Foreskin keratinocyte (primary cell): ENCODE measurements at places on chromosomes 1 and 21. TPM values are rescaled to one million over a fixed set of nuclear protein-coding genes. Genes with fewer than 3 reads are reported as not detected.

The PLPPR5 gene
- 0.11 and 0.20 TPM in 2 replicates for total RNA-seq

GRCh38 chr1:179867493-179868330 lies 9.9 kb downstream of the TOR1AIP2 start:
- peak; percentile 22 for DNase-seq

- no peak for DNase-seq
Measured at GRCh38 chr1:230634384-230634783, 7.9 kb upstream of the COG2 start.

The GPR52 gene
- total RNA-seq: 0.18 and 0.37 TPM in 2 replicates

The OR2L2 gene
- total RNA-seq: not detected in 2 replicates

DNA sequence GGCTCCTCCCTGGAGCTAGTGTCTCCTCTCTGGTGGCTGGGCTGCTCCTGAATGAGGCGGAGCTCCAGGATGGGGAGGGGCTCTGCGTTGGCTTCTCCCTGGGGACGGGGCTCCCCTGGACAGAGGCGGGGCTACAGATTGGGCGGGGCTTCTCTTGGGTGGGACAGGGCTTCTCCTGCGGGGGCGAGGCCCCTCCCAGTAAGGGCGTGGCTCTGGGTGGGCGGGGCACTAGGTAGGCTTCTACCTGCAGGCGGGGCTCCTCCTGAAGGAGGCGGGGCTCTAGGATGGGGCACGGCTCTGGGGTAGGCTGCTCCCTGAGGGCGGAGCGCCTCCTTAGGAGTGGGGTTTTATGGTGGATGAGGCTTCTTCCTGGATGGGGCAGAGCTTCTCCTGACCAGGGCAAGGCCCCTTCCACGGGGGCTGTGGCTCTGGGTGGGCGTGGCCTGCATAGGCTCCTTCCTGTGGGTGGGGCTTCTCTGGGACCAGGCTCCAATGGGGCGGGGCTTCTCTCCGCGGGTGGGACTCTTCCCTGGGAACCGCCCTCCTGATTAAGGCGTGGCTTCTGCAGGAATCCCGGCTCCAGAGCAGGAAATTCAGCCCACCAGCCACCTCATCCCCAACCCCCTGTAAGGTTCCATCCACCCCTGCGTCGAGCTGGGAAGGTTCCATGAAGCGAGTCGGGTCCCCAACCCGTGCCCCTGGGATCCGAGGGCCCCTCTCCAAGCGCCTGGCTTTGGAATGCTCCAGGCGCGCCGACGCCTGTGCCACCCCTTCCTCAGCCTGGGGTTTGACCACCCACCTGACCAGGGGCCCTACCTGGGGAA lies 22.7 kb upstream of the ARF1 start:
- peak; percentile 65 for DNase-seq

- DNase-seq: no peak
Measured at GRCh38 chr1:212255705-212256307, 29.4 kb upstream of the PPP2R5A start.

DNA sequence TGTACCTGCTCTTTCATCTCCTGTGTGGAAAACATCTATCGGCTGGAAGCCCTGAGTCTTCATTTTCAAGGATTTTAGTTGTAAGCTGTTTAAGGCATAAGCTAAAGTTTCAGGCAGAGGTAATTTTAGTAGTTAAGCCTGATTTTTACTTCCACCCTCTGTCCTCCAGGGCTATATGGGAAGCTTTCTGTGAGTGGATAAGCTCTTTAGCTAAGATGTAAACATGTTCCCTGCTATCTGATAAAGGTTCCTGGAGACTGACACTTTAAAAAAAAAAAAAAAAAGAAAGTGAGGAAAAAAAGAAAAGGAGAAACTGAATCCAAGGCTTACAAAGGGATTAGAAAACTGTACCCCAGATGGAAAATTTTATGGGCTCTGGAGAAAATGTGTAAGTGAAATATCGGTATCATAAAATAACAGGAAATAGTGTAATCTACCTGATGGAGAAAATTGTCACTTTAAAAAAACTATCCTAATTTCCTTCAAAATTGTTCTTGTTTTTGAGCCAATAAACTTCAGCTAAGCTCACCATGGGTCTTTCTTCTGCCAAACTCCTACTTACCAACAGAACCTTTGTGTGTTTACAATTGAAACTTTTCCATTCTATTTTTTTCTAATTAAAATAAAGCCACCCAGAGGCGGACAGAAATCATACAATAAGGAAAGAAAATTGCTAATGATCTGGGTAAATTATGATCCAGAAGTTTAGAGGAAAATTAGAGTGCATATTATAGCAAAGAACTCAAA lies 180.5 kb downstream of the TGFB2 start:
- DNase-seq: no peak

The GPR89A gene
- total RNA-seq: 21.8 and 22.0 TPM in 2 replicates

- DNase-seq: no peak
Measured at GRCh38 chr1:163300568-163300967, 21.2 kb upstream of the NUF2 start.

- DNase-seq: peak; percentile 99
Measured at GRCh38 chr1:235999259-235999925, 65.5 kb downstream of the NID1 start.

DNA sequence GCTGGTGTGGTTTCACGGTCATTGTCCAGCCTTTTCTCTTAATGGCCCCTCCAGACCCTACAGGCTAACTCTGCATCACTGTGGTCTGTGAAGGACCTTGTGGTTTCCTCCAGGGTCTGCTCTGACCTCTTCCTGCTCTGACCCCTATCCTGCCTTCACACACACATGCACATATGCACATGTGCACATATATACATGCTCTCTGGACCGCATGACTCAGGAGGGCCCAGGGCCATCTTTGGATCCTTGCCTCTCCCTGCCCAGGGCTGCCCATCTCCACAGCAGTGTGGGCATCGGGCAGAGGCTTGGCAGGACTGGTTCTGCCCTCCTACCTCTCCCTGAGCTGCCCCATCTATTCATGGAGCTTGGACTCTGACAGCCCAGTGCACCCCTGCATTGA lies 510.9 kb downstream of the PTPRU start:
- DNase-seq: no peak

DNA sequence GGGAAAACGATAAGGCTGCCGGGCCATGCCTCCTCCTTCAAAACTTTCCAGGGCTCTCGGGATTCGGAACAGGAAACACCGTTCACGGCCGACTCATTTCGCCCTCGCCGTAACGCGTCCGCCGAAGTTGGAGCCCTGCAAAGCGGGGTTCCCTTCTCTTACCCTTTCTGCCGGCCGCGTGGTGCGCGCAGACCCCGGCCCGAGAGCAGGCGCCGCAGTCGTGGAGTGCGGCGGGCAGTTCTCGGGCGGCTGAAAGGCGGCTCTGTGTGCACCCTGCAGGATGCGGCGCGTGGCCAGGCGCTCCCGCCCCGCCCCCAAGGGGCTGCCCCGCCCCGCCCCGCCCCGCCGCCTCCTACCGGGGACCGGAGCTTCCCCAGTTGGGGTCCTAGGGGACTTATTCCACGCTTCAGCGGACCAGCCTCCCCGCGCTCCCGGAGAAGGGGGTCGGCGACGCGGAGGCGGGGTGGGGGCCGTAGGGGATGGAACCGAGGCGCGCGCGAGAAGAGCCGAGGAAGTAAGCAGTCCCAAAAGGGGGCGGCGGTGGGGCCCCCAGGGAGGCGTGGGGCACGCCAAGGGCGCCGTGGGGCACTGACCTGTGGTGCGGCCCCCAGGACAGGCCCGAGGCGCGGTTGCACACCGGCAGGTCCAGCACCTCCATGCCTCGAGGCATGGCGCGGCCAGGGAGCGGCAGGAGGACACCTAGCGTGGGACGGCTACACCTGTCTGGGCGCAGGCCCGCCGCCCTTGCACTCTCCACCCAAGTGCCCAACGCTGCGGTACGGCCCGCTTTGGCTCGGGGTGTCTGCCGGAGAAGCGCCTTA lies at the start of gene MCOLN2:
TSS of gene MCOLN2 (minus strand) at position 268 of the 821 bp plus-strand sequence. CDS start at position 27, 241 bp downstream.
- DNase-seq: peak; percentile 27

The RASAL2 gene
- 32.8 and 40.4 TPM in 2 replicates for total RNA-seq

DNA sequence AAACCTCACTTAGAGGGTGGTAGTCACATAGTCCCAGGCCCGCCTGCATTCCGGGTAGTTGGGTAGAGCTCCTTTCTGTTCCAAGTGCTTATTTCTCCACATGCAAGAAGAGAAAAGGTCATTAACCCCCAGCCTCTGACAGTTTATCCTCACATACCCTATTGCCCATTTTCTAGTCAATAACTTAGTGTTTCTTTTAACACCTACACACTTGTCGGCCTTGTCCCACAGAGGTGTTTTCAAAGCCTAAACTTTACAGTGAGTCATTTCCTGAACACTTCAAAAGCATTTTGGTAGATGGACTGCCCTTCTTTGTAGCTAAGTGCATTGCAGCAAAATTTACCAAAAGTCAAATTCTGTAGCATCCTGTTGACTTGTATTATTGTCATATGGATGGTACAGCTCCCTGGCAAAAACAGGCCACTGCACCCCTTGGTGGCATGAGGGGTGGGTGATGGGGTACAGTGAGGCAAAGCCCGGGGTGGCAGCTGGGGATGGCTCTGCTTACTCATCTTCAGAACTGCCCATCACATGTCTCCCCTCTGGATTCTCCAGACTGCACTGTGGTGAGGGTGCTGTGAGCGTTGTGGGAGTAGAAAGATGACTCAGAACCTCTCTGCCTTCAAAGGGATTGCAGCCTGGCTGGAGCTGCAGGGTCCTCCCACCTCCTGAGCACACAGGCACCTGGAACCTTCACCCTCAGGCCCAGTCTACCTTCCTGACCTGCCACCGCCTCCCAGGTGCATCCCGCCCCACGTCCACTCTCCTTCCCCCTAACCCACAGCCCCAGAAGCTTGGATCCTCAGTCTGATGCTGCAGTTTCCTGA lies 45.8 kb upstream of the DMRTB1 start:
- peak; percentile 62 for DNase-seq

- no peak for DNase-seq
Measured at GRCh38 chr1:30287976-30288375, 435.4 kb downstream of the MATN1 start.
